ENCODE measurements at places on chromosomes 6 and 20.

DNA sequence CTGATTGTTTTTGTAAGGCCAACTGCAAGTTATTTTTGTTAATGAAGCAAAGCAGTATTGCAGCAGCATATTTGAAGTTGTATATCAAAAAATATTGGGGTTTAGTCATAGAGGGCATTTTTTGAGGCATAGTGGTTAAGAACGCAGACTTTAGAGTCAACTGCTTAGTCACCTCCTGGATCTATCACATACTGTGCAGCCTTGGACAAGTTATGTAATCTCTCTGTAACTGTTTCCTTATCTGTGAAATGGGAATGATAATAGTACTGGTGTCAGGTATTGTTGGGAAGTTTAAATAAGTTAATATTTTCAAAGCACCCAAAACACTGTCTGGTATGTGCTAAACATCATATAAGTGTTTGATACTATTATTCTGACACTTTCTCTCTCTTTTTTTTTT lies 27.2 kb upstream of the EFHC1 start:
- DNase-seq = peak; percentile 83

DNA sequence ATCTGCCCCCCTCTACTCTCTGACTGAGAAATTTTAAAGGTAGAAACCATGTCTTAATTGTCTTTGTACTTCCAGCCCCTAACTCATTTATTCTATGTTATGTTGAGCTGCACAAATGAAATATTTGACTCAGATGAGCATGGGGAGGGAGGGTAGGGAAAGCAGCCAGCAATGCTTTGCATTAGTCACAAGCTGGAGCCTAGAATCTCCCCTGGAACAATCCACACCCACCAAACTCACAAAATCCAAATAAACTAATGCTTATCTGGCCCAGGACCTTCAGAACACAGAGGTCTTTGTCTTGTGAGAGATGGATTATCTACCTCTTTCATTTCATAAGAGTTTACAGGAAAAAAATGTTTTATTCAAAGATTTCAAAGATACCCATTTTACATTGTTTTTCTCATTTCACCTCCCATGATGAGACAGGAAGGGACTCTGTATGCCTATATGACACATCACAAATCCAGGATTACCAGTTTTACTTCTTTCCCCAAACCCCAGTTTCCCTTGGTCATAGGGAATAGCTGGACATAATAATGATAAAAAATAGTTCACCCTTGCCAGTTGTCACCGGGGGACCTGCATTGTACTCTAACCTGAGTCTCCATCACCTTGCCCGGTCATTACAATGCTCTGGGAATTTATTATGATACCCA lies 466.9 kb downstream of the KIF16B start:
- DNase-seq = peak; percentile 10

DNA sequence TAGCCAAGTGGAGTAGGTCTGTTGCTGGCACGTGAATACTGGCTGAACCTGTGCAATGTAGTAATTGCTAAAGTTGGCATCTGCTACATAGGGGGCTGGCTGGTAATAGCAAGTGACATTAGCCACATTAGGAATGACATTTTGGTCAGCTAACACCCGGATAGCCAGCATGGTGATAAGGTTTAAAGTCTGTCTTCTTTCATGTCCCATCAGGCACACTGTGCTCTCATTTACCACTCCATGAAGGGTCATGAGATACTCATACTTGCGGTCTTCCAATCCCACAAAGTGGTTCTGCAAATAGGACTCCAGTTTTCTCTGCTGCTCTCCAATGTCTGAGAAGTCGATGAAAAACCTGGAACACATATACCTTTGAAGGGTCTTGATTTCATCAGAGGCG lies 2.8 kb downstream of the TENT5A start:
- peak; percentile 64 for DNase-seq

- DNase-seq = no peak
Measured at GRCh38 chr6:147825848-147826247, 317.4 kb downstream of the SAMD5 start.

DNA sequence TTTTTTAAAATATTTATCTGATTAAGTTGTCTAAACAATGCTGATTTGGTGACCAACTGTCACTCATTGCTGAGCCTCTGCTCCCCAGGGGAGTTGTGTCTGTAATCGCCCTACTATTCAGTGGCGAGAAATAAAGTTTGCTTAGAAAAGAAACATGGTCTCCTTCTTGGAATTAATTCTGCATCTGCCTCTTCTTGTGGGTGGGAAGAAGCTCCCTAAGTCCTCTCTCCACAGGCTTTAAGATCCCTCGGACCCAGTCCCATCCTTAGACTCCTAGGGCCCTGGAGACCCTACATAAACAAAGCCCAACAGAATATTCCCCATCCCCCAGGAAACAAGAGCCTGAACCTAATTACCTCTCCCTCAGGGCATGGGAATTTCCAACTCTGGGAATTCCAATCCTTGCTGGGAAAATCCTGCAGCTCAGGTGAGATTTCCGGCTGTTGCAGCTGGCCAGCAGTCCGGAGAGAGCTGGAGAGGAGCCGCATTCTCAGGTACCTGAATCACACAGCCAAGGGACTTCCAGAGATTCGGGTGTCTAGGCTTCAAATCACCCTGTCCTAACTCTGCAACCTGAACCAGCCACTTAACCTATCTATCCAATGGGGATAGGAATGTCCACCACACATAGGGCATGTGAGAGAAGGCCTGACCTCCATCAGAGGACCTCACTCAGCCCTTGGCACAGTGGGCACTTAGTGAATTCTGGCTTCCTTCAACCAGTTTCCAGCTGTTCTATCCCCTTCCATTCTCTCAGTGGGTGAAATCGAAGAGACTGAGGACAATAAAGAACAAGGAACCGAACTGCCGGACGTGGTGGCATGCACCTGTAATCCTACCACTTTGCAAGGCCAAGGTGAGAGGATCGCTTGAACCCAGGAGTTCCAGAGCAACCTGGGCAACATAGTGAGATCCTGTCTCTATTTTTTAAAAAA lies 3.1 kb downstream of the TNF start:
- no peak for DNase-seq

DNA sequence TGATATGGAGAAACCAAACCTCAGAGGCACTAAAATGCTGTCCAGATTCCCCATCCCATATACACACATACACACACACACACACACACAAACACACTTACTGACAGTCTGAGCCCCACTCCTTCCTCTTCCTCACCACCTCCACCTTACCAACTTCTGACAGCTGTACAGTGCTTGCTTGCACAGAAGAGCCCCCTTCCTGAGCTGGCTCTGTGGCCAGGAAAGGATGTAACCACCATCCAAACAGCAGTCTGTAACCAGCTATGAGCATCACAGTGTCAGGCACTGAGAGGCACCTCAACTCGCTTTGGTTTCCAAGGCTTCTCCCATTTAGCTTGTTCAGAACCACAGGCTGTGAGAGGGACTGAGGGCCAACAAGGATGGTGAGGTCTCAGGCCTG lies 5.9 kb upstream of the C6orf136 start:
- no peak for DNase-seq

- no peak for DNase-seq
Measured at GRCh38 chr20:13913131-13913530, 77.3 kb downstream of the SEL1L2 start.

- peak; percentile 42 for DNase-seq
Measured at GRCh38 chr6:125952764-125953501, 3.6 kb upstream of the HINT3 start.

GRCh38 chr6:163710532-163711470 lies 296.3 kb downstream of the QKI start:
- peak; percentile 3 for DNase-seq

- DNase-seq = peak; percentile 59
Measured at GRCh38 chr6:101110814-101111213, 229.7 kb upstream of the ASCC3 start.

GRCh38 chr20:36878941-36879340 lies 3.0 kb downstream of the TLDC2 start:
- DNase-seq = no peak

GRCh38 chr6:157443066-157443800 lies 62.2 kb downstream of the ZDHHC14 start:
- peak; percentile 87 for DNase-seq

DNA sequence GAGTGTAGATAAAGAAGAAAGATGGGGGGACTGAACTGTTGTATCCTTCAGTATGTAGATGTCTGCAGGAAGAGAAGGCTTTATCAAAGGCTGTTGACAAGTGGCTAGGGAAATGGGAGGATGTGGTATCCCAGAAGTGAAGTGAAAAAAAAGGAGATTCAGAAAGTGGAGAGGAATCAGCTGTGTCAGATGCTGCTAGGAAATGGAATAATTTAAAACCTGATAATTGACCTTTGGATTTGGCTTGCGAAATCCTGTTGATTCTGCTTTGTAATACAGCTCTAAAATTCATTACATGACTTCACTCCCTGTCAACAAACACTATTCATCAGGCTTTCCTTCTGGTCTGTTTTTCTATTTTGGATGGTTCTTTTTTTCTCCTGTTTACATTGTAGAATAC lies 41.7 kb downstream of the PHF3 start:
- DNase-seq = peak; percentile 75

DNA sequence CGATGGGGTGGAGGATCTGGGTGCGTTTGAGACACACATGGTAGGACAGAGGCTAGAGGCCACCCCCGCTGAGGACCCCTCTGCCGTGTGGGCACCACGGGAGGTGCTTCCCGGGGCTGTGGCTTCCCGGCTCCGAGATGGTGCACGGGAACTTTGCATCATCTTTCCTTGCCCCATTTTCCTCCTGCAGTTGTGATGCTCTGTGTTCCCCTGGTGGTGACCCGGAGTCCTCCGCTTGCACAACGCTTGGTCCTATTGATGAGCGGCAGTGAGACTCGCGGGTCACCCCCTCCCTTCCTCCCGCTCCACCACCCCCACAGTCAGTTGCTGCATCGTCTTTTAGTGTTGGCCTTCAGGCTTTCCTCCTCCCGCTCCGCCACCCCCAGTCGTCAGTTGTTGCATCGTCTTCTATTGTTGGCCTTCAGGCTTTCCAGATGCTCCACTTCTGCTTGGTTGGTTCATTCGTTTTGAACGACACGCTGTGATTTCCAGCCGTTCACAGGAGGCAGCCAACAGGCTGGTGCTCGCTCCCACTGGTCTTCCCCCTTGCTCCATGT lies 37.3 kb downstream of the PYGB start:
- DNase-seq = peak; percentile 32

DNA sequence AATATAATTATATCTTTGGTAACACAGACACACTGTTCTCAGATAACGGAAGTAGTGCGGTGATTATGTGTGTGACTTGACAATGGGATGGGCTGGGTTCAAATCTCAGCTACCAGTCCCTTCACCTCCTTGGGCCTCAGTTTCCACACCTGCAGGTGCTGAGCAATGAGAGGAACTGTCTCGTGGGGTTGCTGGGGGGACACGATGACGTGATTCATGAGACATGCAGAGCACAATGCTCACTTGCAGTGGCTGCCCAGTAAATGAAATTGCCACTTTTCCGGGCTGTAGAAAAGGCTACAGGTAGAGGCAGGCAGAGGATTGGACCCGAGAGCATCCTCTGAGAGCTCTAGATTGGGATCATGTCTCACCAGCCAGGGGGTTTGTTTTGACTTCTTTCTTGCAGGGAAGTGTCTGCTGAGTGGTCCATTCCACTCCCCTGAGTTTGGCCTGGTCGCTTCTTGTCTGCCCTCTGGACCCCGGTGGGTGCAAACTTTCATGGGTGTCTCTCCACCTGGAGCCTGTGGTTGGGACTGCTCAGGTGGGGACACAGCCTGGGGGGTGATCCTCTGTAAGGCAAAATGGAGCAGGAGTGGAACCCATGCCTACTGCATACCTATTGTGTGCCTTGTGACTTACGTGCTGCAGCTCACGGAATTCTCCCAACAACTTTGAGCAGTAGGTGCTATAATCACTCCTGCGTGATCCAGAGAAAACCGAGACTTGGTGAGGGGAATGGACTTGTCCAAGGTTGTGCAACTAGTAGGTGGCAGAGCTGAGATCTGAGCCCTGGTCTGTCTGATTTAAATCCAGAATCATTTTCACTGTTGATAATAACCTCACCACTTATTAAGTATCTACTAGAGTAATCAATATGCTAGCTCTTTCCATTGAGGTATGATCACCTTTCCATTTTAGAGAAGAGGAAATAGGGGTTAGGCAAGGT lies 147.2 kb downstream of the CEBPB start:
- DNase-seq = no peak

DNA sequence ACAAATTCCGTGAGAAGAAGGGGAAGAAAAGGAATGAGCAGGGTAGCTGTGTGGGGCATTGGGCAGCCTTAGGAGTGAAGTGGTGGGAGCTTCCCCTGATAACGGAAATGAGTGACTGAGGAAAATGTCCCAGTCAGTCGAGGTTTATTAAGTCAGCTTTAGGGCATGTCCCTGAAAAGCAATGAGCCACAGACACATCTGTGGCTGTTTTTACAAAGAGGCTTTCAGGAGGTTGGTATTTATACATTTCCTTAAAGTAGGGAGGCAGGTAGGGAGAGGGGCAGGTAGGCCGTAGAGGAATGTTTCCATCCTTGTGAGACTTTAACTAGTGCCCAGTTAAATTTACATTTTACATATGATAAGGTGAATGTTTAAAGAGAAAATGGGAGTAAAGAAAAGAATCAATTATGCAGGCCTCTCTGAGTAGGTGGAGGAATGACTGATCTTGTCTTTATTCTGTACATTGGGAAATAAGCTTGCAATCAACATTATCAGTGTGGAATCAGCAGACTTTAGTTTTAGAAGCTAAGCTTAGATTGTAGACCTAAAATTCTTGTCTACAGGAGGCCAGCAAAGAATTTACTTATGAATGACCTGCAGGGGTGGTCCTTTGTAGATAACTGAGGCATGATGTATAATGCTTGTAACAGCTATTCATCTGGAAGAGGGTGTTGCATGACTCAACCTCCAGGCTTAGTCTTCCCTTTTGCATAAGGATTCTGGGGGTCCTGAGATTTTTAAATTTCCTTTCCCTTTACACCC lies 18.5 kb downstream of the SLC22A2 start:
- DNase-seq = no peak

DNA sequence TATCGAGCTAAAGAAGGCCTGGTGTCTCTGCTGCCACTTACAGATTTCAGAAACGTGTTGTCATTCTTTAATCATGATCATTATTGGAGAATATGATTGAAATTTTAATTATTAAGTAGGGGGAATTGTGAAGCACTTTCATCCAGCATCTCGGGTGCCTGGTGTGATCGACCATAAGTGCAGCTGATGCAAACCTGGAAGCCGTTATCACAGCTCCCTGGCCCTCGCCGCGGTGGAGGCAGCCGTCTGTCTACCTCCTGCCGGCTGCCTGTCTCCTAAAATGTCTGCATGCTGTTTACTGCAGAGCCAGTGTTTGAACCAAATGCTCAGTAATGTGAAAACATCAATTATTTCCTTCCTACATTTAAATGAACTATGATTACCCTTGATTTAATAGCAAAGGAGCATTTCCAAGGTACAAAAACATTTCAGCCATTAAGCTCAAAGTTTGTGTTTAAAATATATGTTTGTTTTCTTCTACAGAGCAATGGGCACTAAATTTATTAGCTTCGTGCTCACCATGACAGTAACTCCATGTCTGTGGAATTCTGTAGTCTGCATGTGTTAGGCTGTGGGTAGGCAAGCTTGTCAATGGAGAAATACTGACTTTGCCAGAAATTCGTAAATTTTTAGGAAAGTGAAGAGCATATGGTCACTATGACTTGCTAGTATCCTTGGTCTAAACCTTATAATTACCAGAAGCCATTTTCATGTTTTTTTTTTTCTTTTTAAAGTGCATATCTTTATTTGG lies 184.5 kb upstream of the AGPAT4 start:
- no peak for DNase-seq

- no peak for DNase-seq
Measured at GRCh38 chr6:9554806-9555205, 860.1 kb downstream of the TFAP2A start.

Data from fibroblast of mammary gland (primary cell).